ENCODE measurements at places on chromosomes 3 and 15.

- DNase-seq, result no peak
These were observed 19.4 kb downstream of the RASGRP1 start for GRCh38 chr15:38545179-38545578.

- DNase-seq, result no peak
These were observed 67.1 kb downstream of the TOP2B start for GRCh38 chr3:25597535-25598101.

GRCh38 chr3:8519774-8520448, 18.3 kb downstream of the LMCD1 start:
- DNase-seq, result no peak

- no peak for DNase-seq
These were observed 89.0 kb upstream of the STRIT1 start for GRCh38 chr3:155382396-155383042.

GRCh38 chr3:45617430-45618080, 23.0 kb downstream of the LIMD1 start:
- DNase-seq, result no peak

DNA sequence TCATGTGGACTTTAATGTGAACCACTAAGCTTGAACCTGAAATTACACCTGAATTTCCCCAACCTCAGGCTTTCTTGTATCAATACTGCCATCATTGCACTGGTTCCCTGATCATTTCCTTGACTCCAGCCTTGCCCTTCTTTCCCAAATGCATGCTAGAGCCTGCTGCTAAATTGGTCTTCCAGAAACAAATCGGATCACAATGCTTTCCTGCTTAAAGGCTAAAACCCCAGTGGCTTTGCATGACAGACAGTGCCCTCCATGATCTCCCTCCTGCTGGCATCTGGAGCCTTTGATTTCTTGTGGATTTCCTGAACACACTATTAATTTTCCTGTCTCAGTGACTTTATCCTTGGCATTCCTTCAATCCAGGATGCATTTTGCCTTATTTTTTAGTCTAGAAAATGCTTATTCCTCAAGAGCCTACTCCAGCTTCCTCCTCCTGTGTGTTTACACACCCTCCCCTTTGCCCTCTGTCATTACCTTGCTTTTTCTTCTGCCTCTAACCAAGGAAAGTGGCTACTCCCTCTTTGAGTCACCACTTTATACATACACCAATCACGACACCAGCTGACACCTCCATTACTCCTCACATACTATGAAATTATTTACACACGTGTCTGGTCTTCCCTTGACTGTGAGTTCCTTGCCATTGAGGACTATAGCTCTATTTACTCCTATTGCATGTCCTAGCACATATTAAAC, 214.6 kb downstream of the KCNAB1 start:
- DNase-seq, result no peak

GRCh38 chr15:89665449-89666181, 10.3 kb upstream of the KIF7 start:
- no peak for DNase-seq

DNA sequence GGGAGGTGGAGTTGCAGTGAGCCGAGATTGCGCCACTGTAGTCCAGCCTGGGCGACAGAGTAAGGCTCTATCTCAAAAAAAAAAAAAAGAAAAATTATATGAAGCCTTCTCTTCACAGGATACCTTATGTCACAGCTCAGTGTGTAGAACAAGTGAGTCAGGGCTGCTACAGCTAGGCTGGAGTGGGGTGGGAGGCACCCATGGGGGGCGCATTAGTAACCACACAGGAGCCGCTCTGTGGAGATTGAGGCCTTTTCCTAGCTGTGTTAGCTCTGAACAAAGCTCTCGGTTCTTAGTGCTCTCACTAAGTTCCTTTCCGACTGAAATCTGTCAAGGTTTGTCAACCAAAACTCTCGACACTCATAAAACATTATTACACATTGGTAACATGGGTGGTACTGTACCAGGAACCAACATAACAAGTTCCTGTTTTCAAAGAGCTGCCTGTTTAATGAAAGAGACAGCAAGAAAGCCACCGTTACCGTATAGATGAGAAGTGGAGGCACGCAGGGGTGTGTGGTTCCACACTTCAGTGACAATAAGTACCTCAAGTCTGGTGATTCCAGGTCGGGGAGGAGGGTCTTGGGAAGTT, 4.5 kb downstream of the LRRC31 start:
- DNase-seq, result no peak

GRCh38 chr15:83446904-83447709, at the start of gene SH3GL3:
SH3GL3 (plus strand) TSS chr15:83447341; CDS start chr15:83447534, 193 bp downstream.
- DNase-seq, result no peak

DNA sequence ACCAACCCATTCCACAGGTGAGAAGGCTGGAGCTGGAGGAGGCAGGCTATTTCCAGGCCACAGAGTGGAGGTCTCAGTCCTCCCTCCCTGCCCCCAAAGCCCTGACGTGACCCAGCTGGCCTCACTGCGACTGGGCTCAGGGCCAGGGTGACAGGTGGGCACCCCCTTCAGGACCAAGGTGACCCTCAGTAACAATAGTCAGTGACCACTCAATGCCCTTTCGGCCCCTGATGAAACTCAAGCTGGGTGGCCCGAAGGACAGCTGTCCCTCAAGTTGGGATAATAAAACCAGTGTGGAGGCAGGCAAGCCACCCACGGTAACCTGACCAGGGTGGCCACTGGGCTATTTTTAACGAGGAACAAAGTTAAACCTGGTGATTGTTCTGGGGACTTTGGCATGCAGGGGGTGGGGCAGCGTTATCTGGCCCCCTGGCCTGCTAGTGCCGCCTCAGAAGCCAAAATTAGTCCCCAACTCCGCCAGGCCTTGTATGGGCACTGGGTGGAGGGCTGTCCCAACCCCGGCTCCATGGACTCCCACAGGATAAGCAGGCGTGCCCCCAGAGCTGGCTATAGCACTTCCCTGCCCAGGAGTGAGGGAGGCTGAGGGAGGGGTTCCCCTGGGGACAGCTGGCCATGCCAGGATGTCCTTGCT, 1.1 kb downstream of the TNNC1 start:
- DNase-seq, result no peak

DNA sequence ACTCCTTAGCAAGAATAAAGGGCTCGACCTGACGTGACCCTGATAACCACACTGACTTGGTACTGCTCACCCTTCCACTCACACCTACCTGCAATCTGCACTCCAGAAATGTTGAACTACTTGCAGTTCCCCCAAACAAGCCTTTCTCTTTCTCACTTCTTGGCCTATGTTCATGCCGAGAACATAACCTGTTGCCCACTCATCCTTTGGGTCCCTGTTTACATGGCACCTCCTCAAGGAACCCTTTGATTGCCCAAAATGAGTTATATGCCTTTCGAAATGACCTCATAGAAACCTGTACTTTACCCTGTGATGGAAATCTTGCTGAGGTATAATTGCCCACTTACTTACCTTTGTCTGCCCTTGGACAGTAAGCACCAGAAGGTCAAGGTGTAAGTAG, 96.2 kb downstream of the TMCO5A start:
- DNase-seq, result no peak

DNA sequence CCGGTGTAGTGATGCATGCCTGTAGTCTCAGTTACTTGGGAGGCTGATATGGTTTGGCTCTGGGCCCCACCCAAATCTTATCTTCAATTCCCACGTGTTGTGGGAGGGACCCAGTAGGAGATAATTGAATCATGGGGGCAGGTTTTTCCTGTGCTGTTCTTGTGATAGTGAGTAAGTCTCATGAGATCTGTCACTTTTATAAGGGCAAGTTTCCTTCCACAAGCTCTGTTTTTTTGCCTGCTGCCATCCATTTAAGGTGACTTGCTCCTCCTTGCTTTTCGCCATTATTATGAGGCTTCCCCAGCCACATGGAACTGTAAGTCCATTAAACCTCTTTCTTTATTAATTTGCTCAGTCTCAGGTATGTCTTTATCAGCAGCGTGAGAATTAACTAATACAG, 566.7 kb upstream of the NECTIN3 start:
- no peak for DNase-seq

All from GM12878 (cell line).